ENCODE measurements at places on chromosomes 6 and 20.

DNA sequence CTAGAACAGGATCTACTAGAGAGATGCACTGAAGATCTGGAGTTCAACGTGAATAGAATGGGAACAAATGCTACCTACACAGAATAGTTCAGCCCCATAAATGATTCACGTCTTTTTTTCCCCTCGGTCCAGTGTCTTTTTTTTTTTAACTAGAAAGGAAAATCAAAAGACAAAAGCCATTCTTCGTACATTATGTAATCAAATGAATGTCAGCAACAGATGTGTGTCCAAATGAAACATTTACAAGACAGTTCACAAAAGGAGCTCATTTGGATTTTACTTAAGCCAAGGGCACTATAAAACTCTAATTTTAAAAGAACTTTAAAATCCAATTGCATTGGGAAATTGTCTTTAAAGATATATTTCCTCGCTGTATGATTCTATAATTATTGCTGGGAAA, 42.4 kb downstream of the FAM184A start:
- no peak for DNase-seq

DNA sequence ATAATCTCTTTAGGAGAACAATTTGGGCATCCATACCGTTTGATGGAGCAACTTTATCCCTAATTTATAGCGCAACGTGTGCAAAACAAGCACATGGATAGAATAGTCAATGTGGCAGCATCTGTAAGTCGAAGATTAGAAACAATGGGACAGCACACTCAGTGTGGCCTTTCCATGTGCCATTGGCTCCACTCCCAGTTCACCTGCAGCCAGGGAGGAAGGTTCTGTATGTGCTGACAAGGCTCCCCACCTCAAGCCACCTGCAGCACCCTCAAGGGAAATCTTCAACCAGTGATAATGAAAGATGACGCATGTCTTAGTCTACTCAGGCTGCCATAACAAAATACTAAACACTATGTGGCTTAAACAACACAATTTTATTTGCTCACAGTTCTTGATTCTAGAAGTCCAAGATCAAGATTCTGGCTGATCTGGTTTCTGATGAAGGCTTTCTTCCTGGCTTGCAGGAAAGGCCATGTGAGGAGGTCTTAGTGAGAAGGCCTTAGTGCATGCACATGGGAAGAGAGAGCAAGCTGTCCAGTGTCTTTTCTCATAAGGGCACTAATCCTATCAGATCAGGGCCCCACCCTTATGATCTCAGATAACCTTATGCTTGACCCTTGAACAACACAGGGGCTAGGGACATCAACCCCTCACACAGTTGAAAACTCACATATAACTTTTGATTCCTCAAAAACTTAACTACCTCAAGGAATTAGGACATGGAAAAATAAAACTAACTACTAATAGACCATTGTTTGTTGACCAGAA, 34.9 kb upstream of the SHLD1 start:
- DNase-seq: no peak

DNA sequence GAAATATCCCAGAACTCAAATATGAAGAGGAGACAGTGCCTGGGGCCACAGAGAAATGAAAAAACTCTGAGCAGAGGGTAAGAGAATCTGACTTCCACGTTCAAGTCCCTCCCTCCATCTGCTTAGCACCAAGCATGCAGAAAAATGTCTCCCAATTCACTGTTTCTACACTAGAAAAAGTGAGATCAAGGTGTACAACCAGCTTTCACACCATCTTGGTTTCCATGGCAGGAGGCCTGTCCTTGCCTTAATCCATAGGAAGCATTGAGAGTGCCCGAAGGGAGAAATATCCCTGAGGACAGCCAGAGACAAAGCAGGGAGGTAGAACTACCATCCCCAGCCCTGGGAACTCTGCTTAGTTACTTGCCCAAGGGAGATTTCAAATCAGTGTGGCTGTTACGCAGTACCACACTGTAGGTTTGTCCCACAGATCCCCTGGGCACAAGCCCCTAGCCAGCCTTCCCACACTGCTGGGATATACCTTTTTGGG, 82.9 kb downstream of the SCML4 start:
- no peak for DNase-seq

GRCh38 chr6:38302081-38302480, 337.6 kb downstream of the BTBD9 start:
- no peak for DNase-seq

GRCh38 chr6:47519279-47519678, 41.7 kb downstream of the CD2AP start:
- no peak for DNase-seq

DNA sequence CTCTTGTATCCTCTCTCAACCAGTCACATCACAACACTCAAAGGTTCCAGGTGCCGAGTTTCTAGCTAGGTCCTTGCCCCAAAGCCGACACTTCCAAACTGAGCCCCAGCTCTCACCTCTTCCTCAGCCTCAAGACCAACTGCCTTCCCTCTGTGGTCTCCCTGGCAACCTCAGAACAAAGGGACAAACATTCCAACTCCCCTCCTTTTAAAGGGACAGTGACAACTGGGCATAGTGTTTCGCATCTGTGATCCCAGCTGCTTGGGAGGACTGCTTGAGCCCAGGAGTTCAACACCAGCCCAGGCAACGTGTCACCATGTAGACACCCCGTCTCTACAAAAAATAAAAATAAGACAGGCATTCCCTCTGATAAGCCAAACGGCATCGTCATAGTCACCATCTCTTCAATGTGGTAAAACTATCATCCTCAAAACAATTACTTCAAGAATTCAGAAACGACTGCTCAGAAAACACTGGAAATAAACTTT, 11.3 kb downstream of the DIDO1 start:
- DNase-seq: no peak

- no peak for DNase-seq
These were observed 39.5 kb upstream of the PCMTD2 start for GRCh38 chr20:64216036-64216435.

- no peak for DNase-seq
These were observed 33.7 kb downstream of the PKIG start for GRCh38 chr20:44615876-44616603.

DNA sequence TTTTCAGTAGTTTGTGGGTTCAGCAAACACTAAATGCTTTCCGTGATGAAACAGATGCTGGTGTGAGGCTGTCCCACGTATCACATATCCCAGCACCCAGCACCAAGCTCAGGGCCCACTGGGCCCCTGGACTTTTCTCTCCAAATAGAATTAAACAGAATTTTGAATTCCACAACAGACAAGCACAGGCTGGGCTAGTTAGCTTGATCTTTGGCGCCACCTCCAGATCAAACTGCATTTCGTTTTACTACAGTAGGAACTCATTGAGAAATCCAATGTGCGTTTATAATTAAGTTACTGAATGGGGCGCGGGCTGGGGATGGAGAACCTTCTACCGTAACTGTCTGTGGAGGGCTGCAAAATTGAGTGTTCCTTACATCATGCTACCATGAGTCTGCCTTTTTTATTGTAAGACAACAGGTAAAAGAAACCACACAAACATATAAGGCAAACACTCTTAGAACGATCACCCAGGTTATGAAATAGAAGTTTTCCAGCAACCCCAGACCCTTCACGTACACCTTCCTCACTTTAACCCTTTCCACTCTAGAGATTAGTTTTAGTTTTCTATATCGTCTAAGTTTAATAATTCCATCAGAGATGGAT, 107.8 kb downstream of the ZFP64 start:
- DNase-seq: no peak

- DNase-seq: no peak
These were observed 104.1 kb upstream of the SLC35B3 start for GRCh38 chr6:8539453-8539852.

- no peak for DNase-seq
These were observed 515.4 kb upstream of the PTCHD4 start for GRCh38 chr6:48626421-48626820.

GRCh38 chr20:62355878-62356588, 11.1 kb downstream of the LAMA5 start:
- DNase-seq: no peak

DNA sequence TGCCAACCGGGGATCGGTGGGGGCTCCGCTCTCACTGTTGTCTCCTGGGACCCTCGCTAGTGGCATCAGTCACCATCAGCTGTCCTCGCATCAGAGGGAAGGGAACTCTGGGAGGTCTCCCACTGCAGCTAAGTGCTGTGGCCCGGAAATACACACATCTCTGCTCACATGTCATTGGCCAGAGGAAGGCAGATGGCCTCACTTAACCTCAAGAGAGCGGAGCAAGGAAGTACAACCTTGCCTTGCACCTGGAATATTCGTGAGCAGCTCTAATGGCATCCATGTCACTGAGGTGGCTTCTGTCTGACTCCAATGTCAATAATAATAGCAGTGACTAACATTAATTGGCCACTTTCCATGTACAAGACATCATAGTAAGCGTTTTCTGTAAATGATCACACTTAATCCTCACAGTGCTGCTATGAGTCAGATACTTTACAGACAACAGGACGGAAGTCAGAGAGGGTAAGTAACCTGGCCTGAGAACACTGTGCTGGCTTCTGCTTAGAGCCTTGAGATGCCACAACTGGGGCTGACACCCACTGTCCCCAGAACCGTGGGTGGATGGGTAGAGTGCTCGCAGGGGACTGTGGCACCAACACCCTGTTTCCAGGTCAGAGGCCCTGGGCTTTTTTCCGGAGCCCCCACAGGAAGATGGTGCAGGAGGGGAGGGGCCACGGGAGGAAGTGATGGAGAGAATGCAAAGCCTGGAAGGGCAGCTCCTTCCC, 6.0 kb downstream of the LHFPL5 start:
- DNase-seq: no peak

- no peak for DNase-seq
These were observed 115.3 kb downstream of the JARID2 start for GRCh38 chr6:15361197-15361596.

DNA sequence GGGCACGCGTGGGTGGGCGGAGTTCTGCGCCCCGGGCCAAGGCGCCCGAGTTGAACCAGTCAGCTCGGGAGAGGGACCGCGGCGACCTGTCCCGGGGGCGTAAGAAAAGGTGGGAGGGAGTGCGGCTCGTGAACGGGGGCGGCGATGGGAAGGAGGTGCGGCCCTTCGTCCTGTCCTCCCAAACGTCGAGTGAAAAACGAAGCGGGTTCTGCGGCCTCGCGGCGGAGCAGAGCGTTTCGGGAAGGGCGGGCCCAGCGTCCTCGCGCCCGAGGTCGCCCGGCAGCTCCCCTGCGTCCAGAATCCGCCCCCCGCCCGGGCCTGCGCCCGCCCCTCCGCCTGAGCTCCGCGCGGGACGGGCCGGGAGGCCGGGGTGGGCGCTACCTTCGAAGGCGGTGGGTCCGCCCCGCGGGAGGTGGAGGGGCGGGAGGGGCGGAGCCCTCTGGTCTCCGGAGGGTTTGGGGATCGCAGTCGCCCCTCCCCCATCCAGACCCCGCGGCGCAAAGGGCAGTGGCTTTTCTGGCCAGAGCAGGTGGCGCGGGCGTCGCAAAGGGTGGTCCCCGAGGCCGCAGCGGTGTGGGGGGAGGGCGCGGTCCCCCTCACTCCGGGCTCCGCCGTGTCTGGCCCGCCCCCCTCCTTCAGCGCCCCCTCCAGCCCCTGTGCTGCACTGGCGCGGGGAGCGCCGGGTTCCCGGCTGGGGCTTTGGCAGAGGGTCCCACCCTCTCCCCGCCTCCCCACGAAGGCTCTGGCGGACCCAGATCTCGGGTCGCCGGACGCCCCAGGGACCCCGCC, 838 bp downstream of the STMN3 start:
- peak; percentile 51 for DNase-seq

GRCh38 chr6:149031201-149031858, 284.5 kb downstream of the UST start:
- no peak for DNase-seq

- no peak for DNase-seq
These were observed 98.2 kb downstream of the QRSL1 start for GRCh38 chr6:106727480-106728149.

DNA sequence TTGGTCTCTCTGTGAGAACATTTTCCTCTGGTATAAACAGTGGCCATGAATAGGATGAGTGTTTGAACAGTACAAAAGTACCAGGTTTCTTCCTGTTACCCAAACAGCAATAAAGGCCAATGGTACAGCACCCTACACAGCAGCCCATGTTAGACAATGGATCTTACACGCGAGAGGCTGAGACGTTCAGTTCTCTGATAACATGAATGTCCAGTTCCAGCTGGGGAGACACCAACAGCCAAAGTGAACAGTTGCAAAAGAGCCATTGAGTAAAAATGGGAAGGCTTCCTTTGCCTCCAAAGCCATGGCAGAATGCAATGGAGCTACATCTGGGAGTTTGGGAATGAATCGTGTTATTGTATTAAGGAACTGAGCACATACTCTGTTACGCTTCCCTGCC, 246.8 kb upstream of the SGK1 start:
- no peak for DNase-seq

DNA sequence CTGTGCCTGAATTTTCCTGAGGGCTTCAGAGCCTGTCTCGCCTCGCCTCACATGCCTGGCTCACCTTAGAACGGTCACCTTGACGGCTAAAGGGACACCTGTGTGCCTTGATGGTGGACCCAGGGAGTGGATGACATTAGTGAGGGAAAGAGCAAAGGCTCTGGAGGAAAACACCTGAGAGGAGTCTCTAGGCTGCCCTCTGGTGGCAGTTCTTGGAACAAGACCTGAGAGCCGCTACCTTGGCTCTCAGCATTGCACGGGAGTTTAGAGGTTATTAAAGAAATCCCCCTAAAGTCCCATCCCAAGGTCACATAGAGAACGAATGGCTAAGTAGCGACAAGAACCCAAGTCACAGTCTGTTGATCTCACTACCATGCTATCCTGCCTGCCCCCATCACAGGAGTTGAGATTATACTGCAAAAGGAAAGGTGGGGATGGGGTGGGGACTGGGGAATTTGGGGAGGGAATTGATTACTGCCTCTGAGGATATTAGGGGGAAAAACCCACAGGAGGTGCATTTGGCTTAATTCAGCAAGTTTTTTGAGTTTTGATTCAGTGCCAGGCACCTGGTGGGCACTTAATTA, 7.9 kb upstream of the CDSN start:
- DNase-seq: peak; percentile 72

DNA sequence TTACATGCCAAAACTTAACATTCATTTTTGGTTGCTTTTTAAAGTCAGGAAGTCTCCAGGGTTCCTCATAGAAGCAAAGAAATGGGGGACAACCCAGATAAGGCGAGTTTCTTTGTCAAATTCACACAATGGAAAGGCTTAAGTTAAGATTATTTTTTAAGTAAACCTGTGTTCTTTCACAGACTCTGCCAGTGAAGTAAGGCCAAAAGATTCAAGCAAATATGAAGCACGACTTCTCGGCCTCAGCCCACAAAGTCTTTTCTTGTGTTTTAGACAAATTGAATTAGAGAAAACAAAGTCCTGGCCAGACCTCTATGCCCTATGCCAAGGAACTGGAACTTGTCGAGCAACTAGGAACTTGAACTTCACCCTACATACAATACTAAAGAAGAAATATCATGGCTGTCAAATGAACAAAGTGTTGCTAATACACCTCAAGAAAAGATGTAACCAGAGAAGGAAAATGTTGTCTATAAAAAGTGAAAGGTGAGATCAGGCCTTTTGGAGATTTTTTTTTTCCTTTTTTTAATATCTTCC, 540.0 kb upstream of the JARID2 start:
- no peak for DNase-seq

DNA sequence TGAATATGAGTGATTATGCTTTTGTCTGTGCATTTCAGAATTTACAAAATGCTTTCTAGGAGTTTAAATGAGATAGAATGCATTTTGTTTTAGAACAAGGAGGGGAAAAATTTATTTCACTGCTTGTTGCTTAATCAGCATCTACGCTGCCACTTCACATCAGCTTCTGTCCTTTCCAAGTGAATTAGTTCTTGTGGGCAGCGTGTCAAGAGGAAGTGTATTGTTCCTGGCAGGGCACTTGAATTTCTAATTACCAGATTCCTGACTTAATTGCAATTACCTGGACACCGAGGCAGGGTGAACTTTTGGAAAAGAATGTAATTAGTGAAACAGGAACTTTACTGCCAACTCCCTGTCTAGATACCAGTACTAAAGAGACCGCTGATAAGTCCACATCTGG, 263.5 kb downstream of the TMEM242 start:
- DNase-seq: no peak

GRCh38 chr6:152270301-152270925, 366.7 kb downstream of the SYNE1 start:
- no peak for DNase-seq

Data from activated naive CD8-positive, alpha-beta T cell treated with anti-CD3 and anti-CD28 coated beads, Interleukin-2, amount 10 ng/mL, durations not matched to agents 7 days and 5 days (primary cell).